ENCODE measurements at places on chromosomes 4 and X.

DNA sequence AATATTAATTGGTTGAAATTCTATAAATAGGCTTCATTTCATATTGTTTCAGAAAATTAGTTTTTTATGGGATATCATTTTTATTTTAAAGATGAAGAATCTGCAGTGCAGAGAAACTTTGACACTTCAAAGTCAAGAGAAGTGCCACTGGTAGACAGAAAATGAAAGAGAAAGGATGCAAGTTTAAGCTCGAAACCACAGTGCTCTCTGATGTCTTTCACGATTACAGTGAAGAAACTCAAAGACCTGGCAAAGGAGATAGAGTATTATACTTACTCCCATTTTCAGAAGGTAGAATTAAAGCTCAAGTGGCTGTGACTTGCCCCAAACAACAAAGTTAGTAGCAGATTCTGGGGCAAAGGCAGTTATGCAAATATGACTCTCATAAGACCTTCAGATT is 745.4 kb downstream of the TECRL start:
- DNase-seq: no peak

DNA sequence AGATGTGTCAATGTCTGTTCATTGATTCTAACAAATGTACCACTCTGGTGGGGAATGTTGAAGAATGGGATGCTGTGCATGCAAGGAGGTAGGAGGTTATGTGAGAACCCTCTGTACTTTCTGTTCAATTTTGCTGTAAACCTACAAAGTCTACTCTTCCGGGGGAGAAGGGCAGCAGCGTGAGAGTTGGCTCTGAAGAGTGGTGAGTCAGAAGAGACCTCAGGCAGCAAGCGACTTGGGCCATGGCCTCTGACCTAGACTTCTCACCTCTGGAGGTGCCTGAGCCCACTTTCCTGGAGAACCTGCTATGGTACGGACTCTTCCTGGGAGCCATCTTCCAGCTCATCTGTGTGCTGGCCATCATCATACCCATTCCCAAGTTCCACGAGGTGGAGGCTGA is 26.7 kb downstream of the MANBA start:
- no peak for DNase-seq

GRCh38 chr4:184364100-184364921 is 110.0 kb downstream of the IRF2 start:
- DNase-seq: no peak

- no peak for DNase-seq
Observed at GRCh38 chrX:54496517-54496852, 451 bp upstream of the FGD1 start.

- DNase-seq: no peak
Observed at GRCh38 chr4:182555997-182556418, 312.8 kb downstream of the TENM3 start.

GRCh38 chr4:42281324-42282020 is 115.8 kb upstream of the SHISA3 start:
- DNase-seq: no peak

- DNase-seq: no peak
Observed at GRCh38 chr4:81508411-81509185, 36.9 kb upstream of the RASGEF1B start.

DNA sequence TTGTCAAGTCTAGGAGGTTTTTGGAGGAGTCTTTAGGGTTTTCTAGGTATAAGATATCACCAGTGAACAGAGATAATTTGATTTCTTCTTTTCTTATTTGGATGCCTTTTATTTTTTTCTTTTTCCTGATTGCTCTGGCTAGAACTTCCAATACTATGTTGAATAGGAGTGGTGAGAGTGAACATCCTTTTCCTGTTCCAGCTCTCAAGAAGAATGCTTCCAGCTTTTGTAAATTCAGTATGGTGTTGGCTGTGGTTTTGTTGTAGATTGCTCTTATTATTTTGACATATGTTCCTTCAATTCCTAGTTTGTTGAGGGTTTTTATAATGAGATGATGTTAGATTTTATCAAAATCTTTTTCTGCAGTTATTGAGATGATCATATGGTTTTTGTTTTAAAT is 165.6 kb upstream of the WDFY3 start:
- DNase-seq: no peak

- no peak for DNase-seq
Observed at GRCh38 chr4:22215084-22215483, 266.5 kb upstream of the KCNIP4 start.

DNA sequence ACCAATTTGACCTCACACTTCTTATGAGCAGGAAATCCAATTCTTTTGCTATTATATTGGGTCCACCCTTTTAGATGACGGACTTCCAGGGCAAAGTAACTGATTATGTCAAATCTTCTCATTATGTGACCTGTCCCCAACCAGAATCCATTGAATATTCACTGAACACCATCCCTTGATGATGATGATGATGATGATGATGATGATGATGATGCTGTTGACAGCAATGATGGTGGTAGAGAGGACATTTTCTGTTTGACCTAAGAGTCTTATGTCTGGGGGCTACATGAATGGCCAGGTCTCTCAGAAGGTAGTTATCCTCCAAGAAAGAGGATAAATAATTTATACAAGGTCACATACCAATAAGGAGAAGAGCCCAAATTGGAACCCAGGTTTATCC is 5.2 kb downstream of the TCEAL8 start:
- no peak for DNase-seq

DNA sequence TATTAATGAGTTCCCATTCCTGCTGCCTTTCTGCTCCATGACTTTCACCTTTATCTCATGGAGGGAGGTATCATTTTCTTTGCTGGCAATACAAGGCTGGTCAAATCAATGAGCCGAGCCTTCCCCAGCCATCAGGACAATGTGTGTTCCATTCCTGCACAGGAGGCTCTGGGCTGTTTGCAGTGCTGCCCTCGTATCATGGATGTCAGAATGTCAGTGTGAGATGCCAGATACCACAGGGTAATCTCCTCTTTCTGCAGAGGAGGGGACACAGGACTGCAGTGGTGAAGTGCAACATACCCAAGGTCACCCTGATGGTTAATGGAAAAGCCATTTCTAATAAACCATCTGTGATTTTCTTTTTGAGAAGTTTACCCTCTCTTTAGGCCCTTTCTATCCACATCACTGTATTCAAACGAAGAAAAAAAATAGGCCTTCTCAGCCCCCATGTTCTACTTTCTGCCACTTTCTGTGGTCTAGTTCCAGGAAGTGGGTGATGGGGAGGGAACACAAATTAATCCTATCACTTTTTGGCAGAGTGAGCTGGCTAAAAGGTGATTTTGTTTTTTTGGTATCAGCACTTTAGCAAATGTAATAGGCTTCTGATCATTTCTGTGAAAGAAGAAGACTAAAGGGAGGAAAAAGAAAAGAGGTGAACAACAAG is 490.2 kb upstream of the BOD1L1 start:
- no peak for DNase-seq

DNA sequence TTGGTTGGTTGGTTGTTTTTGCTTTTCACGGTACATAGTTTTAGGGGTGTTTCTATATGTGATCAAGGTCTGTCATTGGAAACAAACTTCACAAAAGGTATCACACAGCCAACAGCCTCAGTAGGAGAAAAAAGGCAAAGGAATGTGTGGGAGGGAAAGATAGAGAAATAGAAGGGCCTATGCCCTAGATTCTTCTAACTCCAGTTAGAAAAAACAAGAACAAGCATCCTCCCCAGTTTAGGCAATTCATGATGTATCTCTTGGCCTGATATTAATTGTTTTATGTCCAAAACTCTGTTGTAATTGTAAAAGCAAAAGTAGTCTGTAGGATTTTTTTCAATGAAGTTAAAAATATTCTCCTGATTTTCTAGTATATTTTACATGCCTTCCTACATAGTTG is 192.4 kb upstream of the EDNRA start:
- no peak for DNase-seq

DNA sequence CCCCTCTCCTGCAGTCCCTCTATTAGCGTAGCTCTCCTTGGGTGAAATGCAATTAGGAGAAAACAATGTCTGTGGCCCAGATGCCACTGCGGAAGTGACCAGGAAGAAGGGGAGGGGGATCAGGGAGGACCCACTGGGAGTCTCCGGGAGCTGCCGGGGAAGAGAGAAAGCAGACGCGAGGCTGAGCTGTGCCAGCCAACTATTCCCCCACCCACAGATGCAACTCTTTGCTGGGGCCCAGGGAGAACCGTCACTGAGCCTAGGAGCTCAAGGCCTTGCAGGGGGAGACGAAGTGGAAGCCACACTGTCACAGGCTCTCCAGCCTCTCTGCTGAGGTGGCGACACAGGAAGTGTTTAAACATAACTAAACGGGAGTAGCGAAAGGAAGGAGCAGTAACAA is 149.2 kb downstream of the BCOR start:
- DNase-seq: no peak

GRCh38 chr4:152946446-152946845 is 10.3 kb downstream of the FHDC1 start:
- no peak for DNase-seq

DNA sequence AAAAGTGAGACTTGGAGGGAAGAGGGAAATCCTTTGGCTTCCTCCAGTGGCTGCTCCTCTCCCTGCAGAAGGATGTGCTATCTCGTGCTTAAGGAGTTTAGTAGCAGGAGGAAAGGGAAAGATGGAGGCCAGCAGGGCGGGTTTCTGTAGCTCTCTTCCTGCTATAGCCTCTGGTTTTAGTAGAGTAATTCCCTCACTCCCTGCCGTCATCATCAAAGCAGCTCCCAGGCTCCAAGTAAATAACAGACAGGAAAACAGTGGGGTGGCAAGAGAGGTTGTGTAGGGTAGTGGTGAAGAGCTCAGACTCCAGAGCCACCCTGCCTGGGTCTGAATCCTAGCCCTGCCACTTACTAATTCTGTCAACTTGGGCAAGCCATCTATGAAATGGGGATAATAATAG is 81.5 kb upstream of the CITED1 start:
- DNase-seq: no peak

DNA sequence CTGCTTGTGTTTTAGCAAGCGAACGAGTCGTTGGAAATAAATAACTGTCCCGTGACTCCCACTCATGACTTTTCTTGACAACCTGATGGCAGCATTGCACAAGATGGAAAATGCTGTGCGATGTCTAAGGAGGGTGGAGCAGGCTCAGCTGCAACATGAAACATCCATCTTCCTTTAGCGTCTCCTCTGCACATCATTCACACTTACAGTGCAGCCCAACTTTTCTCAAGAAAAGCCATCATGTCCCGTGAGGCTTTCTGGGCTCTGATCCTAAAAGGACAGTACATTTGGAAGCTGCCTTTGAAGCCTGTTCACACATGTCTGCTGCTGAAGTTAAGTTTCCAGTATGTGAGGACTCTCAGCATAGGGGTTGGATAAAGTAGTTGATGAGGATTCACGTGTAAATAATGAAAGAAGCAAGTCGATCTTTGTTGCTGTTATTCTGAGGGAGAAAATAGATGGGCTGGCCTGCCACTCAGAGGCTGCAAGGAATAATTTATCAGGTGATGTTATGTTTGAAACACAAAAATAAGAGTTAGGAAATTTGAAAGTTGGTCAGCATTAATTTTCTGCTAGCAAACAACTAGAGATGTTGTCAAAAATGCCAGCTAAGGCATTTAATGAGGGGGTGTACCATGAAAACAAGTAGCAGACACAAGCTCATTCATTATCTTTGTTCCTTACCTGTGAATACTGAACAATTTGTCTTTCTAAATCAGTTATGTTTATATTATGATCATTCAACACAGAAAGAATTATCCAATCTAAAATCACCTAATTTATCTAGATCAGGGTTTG is 328.7 kb upstream of the ZFP42 start:
- no peak for DNase-seq

DNA sequence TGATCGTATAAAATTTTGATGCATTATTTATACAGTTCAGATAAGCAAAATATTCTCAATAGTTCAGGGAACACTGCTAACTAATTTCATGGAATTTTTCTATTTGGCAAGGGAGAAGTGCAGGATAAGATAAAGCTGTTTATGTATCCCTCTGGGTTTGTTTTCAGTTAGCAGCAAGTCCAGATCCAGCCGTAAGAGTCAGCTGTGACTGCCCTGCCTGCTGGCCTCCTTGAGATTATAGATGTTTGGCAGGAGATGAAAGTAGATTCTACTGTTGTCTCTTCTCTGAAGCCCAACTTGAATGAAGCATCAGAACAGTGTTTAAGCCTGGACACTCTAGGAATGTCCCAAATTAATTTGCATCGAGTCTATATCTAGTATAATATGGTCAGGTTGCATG is 29.5 kb downstream of the ANTXR2 start:
- no peak for DNase-seq
